SHP77 treated with DMSO at 0.1 percent for 48 hours (cell line): ENCODE measurements at places on chromosomes 3 and 15.

GRCh38 chr15:87727073-87727472 lies 529.5 kb downstream of the NTRK3 start:
- DNase-seq, result no peak

DNA sequence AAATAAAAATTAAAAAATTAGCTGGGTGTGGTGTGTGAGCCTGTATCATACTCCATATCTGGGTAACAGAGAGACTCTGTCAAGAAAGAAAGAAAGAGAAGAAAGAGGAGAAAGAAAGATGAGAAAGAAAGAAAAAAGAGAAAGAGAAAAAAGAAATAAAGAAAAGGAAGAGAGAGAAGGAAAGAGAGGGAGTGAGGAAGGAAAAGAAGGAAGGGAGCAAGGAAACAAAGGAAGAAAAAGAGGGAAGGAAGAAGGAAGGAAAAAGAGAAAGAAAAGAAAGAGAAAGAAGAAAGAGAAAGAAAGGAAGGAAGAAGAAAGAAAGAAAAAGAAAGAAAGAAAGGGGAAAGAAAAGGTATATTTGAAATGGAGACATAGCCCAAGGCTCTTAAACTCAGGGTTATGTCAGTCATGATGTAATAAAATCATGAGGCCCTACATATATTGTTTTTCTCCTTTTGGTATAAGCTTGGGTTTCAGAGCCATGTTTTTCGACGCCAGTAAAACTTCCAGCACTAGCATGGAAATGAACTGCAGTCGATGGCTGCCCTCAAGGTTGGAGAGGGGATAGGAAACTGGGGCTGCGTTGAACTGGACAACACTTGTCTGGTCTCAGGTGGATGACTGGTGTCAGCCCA lies 38.0 kb upstream of the RFTN1 start:
- DNase-seq, result no peak

- no peak for DNase-seq
These were observed 184.1 kb upstream of the TLE3 start for GRCh38 chr15:70281811-70282307.

GRCh38 chr15:100958326-100959065 lies 39.3 kb downstream of the LRRK1 start:
- no peak for DNase-seq

- DNase-seq, result no peak
These were observed 25.7 kb downstream of the DNAH12 start for GRCh38 chr3:57518276-57518915.

DNA sequence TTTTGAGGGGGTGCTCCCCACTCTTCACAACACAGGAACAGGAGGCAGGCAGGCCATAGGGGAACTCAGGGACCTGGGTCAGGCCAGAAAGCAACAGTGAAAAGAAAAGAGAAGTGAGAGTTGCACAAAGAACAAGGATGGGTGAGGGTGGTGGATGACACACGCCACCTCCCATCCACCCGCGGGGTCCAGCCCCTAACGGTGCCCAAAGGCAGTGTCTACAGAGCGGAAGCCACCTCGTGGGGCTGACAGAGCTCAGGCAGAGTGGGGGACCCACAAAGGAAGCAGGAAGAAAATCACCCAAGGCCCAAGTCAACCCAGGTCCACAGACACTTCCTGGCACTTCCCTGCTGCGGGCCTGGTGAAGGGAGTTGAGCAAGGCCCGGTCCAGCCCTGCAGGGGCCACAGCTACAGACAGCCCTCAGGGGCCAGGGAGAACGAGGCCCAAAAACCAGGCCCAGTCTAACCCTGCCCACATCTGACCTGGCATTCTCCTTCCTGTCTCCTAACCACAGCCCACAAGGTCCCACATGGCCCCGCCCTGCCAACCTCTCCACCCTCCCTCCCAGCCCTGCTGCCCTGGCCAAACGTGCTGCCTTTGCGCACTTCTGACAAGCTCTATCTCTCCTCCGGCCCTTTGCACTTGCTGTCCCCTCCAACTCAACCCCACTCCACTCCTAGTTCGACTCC lies 5.9 kb downstream of the NUP210 start:
- DNase-seq, result no peak

DNA sequence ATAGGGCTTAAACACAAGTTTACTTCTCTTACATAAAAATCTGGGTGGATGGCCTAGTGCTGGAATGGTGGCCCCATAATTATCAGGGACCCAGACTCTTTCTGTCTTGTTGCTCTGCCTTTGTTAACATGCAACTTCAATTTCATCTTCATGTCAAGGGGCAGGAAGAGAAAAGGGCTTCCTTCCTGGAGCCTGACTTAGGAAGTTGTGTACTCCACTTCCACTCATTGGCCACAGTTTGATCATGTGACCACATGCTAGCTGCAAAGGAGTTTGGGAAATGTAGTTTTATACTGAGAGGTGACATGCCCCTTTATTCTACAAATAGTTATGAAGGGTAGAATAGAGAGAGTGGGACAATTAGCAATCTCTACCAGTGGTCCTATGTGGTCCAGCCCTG lies 39.3 kb downstream of the RHCG start:
- DNase-seq, result no peak

GRCh38 chr3:45693941-45694521 lies 4.8 kb downstream of the SACM1L start:
- no peak for DNase-seq

- no peak for DNase-seq
These were observed 3.4 kb downstream of the VILL start for GRCh38 chr3:37993820-37994638.

- no peak for DNase-seq
These were observed 49.6 kb downstream of the CHD2 start for GRCh38 chr15:92949604-92950249.

GRCh38 chr3:16884748-16885592 lies at the start of gene PLCL2:
PLCL2 (plus strand) TSS chr3:16884955; CDS start chr3:16885040, 85 bp downstream.
- DNase-seq, result no peak

GRCh38 chr3:197491478-197491877 lies 64.3 kb downstream of the BDH1 start:
- DNase-seq, result no peak

GRCh38 chr15:60525341-60526039 lies 46.5 kb upstream of the ICE2 start:
- no peak for DNase-seq

- DNase-seq, result no peak
These were observed 417.0 kb upstream of the MEIS2 start for GRCh38 chr15:37517191-37517895.

- DNase-seq, result no peak
These were observed 8.1 kb upstream of the GAP43 start for GRCh38 chr3:115615001-115615814.

DNA sequence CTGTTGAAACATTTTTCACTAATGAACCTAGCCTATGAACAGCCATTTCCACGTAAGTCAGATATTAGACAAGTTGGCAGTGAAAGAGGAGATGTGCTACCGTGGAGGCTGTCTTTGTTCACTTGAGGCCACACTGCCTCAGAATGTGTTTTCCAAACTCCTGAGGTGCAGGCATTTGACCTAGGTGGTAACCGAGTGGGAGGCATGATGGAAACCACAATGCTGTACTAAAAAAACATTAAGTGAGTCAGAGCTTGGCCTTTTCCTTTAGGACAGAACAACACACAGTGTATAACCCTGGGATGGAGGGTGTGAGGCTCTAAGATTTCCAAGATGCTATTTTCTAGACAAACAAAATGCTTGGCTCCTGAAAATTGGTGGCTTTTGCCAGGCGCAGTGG lies 406.3 kb downstream of the SOX2 start:
- no peak for DNase-seq

DNA sequence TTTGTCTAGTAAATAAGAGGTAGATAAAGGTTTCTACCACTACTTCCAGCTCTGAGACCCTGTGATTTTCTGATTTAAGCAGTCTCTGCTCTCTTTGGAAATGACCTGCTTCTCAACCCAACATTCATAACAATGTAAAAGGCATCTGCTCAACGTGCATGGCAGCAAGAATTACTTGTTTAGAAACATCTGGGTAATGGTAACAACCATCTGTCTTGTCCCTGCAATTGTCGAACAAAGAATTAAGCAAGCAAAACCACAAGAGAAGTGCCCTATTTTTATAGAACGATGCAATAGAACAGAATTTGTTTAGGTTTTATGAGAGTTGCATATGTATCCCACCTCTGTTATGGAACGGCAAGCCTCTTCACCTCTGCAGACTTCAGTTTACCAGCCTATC lies 7.1 kb upstream of the FSIP1 start:
- DNase-seq, result no peak

DNA sequence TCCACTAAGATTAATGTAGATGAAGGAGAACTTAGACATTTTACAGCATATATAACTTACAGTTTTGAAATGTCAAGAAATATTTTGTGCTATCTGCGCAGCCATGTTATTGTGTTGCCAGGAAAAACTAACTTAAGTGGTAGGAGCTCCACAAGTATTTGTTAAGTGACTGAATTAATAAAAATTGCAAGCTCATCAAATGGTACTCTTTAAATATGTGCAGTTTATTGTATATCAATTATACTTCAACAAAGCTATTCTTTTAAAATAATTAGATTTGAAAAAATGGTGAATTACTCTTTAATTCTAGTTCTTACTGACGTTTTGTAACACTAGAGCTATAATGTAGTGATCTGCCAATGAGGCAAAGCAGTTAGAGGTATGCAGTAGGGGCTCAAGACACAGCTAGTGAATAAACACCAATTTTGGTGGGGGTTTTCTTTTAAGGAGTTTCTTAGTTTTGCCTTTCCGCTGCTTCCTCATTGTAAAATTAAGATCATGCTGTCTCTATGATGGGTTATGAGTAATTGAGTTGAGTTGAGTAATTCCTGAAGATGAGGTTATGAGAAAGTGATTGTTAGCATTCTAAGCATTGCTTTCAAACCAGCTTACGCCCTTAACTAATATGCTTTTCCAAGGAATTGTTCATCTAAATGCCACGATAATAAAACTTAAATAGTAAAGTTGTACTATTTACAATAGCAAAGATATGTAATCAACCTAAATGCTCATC lies 10.9 kb upstream of the LXN start:
- DNase-seq, result no peak

GRCh38 chr3:169383770-169384169 lies 279.7 kb downstream of the MECOM start:
- DNase-seq, result no peak

- no peak for DNase-seq
These were observed 246.2 kb upstream of the MCTP2 start for GRCh38 chr15:93985176-93985575.

DNA sequence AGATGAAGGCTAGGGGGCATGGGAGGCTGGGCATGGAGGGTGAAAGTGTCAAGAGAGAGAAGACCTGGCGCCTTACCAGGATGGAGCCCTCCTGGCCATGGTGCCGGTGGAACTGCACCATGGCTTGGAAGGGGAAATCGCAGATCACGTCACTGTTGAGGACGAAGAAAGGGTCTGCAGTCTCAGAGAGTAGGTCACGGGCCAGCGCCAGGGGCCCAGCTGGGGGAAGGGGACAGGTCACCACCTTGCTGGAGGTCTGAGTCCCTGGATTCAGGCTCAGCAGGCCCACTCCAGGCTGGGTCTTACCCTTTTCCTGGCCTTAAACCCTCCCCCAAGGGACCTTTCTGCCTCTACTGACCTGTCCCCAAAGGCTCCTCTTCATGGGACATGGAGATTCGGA lies 855 bp downstream of the GMPPB start:
- DNase-seq, result no peak

GRCh38 chr3:71647751-71648150 lies 64.2 kb upstream of the FOXP1 start:
- DNase-seq, result no peak

DNA sequence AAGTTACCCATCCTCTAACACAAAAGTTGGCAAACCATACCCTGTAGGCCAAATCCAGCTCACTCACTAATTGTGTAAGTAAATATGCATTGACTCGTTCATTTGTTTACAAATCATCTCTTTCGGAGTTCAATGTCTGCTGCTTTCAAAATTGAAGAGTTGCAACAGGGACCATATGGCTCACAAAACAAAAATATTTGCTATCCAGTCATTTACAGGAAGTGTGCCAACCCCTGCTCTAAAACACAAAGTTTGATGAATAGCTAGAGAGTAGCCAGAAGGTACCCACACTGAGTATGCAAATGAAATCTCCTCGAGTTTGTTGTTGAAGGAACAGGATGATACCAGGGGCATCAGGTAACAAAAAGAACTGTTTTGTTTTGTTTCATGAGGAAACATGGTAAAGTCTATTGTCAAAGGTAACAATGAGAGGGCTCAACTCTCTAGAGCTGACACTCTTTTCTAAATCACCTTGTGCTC lies 236.2 kb upstream of the THBS1 start:
- DNase-seq, result no peak

DNA sequence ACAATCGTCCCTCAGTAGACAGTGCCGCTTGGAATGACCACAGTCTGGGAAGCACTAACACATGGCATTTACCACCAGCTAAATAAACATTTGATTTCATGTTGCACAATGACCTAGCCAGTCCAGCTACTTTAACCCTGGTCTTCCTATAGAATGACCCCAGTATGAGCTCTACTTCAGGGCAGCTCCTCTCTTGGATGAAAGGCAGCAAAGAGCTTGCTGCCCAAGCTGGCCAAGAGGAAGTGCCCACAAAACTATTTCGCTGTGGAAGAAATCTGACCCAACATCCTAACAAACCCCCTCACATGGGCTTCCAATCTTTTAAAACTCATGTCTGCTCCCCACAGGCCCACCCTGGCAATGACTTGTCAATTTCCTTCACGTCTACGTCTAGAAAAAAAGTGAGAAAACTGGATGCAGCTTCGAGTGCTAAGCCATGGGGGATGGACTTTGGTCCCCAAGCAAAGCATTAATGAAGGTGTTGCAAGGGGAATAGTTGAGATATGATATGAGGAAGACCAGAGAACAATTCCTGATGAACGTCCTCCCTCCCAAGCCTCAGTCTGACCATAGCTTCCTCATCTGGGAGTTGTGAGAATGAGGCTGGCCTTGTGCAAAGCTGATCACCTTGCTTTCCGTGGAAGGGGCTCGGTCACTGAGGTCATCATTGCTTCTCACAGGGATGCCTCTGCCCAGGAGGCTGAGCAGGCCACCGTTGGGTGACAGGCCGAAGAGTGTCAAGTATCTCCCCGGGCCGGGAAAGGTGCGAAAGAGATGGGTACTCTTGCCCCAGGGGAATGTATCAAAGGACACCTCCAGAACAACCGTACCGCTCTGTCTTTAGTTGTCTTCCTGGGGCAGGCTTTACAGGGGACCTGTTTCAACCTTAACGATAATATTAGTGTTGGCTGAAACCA lies 964 bp downstream of the SLC25A20 start:
- DNase-seq, result no peak

- no peak for DNase-seq
These were observed 28.1 kb downstream of the NR1I2 start for GRCh38 chr3:119810018-119810435.
